ENCODE measurements at places on chromosomes 12 and 14.

- DNase-seq, result no peak
Measured at GRCh38 chr14:53148671-53149070, 4.5 kb downstream of the DDHD1 start.

- DNase-seq, result no peak
Measured at GRCh38 chr12:27164330-27165040, 79.6 kb upstream of the STK38L start.

DNA sequence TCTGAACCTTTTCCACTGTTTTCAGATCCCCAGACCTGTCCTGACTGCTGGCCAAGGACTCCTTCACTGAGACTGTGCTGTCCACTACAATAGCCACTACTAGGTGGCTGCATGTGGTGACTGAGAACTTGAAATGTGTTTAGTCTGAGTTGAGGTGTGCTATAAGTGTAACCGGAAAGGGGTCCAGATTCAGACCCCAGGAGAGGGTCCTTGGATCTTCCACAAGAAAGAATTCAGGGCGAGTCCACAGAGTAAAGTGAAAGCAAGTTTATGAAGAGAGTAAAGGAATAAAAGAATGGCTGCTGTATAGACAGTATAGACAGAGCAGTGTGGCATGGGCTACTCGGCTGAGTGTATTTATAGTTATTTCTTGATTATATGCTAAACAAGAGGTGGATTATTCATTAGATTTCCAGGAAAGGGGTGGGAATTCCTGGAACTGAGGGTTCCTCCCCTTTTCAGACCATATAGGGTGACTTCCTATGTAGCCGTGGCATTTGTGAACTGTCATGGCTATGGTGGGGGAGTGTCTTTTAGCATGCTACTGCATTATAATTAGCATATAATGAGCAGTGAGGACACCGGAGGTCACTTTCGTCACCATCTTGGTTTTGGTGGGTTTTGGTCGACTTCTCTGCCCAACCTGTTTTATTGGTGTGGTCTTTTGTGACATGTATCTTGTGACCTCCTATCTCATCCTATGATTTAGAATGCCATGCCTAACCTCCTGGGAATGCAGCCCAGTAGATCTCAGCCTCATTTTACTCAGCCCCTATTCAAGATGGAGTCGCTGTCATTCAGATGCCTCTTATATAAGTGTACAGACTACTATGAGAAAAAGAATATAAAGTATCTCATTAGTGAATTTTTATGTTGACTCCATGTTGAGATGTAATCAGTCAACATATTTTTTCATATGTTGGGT, 70.0 kb upstream of the SRSF5 start:
- no peak for DNase-seq

DNA sequence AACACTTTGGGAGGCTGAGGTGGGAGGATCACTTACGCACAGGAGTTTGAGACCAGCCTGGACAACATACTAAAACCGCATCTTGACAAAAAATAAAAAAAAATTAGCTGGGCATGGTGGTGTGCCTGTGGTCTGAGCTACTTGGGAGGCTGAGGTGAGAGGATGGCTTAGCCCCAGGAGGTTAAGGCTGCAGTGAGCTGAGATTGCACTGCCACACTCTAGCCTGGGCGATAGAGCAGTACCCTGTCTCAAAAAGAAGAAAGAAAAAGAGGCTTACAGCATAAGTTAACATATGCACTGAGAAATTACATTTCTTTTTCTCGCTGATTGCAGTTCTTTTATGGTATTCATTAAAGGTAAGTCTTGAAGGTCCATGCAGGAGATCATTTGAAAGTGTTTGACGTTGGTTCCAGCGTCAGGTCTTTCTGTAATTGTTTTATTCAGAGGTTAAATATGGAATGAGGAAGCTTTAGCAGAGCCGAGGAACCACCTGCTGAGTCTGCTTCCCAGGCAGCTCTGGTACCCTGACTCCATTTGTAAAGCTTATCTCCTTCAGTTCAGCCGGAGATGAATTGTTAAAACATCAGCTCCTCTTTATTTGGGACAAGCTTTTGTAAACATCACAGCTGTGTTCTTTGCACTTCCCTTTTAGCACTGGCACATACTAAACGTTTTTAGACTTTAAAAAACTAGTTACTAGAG, 18.5 kb downstream of the SFSWAP start:
- no peak for DNase-seq

- DNase-seq, result no peak
Measured at GRCh38 chr14:76846331-76847047, 20.3 kb downstream of the LRRC74A start.

- DNase-seq, result no peak
Measured at GRCh38 chr14:90500665-90501370, 104.0 kb downstream of the CALM1 start.

Measured in NCI-H1092 treated with DMSO at 0.1 percent for 48 hours (cell line).